GM12864 (cell line): ENCODE measurements at places on chromosomes 1 and 21.

DNA sequence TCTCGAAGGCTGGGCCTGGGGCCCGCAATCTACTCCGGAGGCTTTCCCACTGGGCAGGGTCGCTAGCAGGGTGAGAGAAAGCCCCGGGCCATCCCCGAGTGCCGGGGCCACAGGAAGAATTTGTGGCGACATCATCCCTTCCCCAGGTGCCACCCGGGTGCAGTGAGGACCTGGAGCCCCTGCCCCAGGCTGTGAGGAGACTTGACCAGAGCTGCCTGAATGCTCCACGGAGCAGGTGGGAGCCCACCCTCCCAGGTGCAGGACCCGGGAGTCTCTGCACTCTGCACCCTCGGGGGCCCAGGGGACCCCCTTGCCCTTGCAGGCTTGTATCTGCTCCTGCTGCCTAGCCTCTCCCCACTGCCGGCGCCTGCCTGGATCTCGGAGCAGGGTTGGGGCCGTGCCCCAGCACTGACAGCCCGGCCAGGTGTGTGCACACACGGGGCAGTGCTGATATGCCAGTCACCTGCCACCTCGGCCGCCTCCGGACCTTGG lies 67.5 kb upstream of the RGS7 start:
- DNase-seq: no peak

DNA sequence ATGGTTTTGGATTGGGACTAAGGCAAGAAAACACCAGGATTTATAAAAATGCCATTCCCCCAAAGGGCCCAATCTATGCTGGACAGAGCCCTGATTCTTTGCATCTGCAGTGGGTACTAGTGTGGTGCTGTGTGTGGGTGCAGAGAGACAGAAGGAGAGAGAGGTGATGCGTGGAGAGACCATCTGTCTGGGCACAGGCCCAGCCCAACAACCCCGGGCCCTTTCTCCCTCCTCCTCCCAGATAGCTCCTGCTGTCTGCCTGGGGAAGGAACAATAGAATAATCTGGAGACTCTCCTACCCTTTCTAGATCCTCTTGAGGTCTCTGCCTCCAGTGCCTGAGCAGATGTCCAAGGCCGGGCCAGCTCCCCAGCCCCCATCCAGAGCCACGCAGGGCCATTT lies 15.1 kb downstream of the KIAA1614 start:
- no peak for DNase-seq

DNA sequence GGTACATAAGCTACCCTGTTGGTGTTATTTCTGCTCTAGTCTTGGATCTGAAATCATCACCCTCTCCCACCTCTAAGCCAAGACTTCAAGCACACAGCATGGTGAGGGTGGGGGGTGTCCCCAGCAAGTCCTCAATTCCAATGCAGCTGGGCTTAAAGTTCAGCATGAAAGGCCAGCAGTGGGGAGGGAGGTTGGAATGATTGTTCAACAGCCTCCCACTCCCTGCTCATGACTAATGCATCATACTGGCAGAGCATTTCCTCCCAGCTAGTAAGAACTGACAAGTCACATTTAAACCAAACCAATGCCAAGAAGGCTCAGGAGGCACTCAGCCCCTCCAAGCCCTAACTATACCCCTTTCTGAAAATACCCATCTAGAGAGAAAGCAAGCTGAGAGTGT lies 50.1 kb downstream of the TIAM1 start:
- DNase-seq: no peak

DNA sequence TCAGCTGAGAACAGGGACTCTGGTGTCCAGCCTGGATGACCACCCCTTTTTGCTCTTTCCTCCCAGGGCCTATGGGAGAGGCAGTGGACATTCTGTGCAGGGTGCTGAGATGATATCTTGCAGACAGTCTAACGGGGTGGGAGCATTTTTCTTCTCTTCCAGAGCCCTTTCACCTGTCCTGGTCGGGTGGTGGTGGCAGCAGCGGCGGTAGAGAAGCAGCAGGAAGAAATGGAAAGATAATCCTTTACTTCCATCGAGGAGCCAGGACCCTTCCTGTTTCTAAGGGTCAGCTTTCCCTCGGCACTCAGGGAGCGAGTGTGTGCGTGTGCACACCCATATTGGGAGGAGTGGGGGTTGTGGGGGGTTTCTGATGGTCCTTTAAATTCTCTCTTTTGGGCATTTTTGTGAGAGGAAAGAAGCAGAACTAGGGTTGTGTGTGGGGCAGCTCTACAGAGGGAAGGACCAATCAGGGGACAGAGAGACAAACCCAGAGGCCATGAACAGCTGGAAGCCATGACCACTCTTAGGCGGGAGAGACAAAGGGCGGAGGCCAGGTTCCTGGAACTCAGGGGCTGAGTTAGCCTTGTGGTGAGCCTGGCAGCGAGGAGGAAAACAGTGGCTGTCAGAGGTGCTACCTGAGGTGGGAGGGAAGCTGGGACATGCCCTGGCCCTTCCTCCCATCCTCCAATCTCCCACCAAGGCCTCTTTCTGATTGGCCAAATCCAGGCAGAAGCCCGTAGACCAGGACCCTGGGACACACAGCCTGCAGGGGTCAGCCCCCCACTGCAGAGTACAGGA lies 31.2 kb upstream of the CSF3R start:
- no peak for DNase-seq

DNA sequence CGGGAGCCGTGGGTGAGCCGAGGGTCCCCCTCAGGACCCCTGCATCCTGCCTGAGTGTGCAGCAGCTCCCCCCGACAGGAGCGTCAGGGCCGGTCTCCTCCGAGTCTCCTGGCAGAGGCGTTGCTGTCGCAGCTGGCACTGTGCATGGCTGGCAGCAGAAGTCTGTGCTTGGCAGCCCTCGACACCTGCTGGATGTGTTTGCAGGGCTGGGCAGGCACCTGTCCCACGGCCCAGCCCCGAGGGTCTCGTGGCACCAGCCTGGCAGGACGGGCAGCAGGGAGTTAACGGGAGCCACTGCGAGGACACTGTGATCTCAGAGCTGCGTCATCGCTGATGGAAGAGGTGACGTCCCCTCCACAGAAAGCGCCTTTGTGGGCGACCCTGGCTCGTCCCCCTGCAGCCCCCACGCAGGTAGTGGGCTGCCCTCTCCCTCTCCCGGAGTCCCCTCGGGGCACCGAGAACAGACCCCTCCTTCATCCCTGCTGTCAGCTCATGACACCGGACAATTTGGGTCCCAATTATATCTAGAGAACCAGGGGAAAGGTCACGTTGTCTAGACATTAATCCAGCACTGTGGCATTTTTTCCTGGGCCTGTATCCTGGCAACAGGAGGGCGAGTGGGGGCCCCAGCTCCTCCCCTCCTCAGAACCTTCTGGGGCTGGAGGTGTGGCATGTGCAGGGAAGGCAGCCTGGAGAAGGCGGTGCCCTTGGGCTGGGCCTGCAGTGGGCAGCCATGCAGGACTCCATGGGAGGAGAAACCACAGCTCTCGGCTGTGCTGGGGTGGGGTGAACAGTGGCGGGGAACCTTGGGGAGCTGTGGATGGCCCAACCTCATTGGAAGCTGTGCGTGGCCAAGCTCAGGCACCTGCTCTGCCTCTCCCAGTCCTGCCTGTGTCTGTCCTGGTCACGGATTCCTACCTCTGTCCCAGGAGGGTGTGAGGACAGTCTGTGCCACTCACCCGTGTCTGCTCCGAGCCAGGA lies 15.4 kb downstream of the COL18A1 start:
- DNase-seq: no peak

- DNase-seq: no peak
Observed at GRCh38 chr1:233016798-233017197, 66.4 kb downstream of the NTPCR start.

GRCh38 chr1:84366786-84367185 lies 31.5 kb upstream of the DNASE2B start:
- no peak for DNase-seq

DNA sequence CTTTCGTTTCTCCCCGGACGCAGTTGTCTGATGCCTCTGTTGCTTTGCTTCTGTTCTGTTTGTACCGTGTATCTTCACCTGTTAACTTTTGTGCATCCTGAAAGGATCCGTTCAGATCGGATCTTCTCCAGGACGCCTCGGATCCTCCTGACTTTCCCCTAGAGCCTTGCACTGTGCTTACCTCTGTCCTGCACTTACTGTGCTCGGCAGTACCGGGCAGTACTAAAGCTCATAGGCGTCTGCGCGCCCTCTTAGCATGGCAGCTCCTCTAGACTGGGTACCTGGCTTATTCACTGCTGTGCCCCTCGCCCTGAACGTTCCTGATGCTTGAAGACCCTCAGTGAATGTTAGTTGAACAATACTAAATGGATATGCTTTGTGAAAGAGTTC lies 934 bp downstream of the SCP2 start:
- no peak for DNase-seq

GRCh38 chr1:101200513-101200912 lies 36.3 kb upstream of the S1PR1 start:
- no peak for DNase-seq

DNA sequence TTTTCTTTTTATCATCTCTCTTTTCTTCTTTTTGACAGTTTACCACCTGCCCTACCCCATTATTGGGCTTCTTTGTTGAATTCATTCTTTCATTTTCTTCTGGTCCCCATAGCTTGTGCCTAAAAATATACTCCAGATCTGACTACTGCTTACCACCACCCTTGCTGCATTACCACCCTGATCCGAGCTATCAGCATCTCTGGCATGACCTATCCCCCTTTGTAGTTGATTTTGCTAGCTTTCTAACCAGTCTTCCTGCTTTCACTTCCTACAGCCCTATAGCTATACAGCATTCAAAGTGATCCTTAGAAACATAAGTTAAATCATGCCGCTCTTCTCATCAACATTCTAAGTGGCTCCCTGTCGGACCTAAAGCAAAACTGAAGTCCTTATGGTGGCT lies 59.4 kb upstream of the MPC2 start:
- no peak for DNase-seq

DNA sequence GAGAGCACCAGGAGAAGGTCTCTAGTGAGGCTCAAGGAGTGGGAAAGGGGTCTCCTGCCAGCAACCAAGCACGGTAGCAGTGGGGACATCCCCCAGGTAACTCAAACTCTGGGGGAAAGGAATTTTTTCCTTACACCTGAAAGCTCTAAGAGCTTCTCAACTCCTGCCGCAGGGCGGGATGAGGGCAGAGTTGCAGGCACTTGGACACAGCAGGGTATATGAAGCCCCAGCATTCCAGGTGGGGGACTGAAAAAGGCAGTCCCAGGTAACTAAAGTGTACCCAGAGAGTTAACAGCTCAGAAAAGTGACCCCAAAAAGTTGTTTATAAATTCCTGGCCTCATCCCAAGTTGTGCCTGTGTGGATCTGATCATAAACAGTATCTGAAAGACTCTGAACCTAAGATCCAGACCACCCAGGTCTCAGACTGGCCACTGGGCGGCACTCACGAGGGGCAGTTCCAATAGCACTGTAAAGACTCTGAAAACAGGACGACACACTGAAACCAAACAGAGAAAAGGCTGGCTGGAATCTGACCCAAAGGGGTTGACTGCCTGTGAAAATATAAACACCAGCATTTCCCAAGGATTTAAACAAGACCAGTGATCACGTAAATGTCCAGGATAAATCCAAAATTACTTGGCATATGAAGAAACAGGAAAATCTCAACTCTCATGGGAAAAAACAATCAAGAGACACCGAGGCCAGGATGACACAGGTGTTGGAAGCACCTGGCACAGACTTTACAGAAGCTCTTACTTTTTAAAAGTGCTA lies 47.5 kb downstream of the HSF2BP start:
- DNase-seq: no peak

GRCh38 chr21:21216047-21216446 lies 217.8 kb downstream of the NCAM2 start:
- no peak for DNase-seq

DNA sequence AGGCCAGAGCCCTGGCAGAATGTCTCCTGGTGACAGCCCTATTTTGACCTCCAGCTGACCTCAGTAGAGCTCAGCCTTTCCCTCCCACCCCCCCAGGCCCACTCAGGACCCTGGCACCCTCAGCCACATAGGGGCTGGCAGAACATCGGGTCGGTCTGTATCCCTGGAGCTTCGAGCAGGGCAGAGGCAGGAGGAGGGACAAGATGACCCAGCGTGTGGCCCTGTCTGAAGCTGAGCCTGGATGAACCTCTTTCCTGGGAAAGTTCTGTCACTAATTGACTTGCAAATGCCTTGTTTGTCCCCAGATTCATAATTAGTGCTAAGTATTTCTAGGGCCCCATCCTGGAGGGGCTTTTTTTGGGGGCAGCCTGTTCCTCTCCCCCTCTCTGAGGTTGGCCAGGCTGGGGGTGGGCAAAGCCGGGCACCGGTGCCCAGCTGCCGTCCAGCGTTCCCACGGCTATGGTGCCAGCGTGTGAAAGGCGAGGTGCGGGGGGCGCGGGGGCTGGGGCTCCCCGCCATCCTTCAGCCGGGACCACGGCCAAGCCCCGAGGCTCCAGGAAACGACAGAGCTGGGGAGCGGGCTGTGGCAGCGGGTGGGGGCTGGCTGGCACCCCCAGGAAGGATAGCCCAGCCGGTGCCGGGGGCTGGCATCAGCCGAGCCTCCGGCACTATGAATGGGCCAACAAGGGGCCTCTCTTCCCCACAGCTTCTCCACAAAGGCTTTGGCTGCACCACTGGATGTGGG lies 31.4 kb downstream of the RHBG start:
- DNase-seq: no peak

DNA sequence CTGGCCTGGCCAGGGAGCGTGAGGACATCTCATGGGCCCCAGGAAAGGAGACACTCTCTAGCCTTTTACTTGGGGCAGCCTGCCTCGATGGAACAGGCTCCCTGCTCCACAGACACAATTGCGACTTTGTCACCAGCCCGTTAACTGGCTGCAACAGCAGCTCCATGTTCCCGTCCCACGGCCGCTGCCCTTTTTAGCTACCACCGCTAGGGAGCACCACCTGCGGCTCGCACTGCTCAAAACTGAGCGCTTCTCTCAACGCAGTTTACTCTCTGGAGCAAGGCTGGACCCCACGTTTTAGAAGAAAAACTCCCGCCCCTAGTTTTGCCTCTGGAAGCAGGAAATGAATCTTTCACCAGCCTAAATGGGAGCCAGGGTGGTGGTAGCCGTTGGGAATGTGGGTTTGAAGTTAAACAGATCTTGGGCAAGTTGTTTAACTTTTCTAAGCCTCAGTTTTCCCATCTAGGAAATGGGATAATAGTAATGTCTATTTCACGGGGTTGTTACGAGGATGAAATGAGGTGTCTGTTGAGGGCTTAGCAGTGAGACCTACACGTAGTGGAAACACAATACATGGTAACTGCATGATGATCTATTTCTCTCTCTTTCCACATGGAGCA lies 3.5 kb upstream of the LRRC38 start:
- DNase-seq: no peak
